T-helper 17 cell (primary cell): ENCODE measurements at places on chromosomes 12 and 14.

DNA sequence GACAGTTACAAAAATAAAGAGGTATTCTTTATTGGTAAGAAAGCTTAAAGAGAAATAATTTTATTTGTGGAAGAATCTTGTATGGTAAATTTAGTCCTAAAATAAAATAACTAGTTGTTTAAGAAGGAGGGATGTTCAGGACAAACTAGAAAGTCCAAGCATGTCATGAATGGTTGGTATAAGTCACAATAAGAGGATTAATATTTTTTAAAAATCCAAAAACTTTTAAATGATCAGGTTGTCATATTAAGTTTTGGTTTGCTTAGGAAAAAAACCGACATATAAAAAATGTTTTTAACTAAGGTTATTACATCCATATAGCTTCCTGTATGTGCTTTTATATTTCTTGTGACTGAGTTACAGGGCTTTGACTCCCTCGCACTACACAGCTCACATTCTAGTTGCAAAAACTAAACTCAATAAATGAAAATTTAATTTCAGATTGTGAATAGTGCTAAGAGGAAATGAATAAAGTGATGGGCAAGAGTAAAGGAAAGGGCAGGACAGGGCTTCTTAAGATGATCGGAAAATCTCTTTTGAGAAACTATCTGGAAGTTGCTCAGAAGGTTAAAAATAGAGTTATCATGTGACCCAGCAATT is 80.7 kb upstream of the METAP2 start:
- H3K36me3 ChIP-seq: no peaks in the 10 kb centered on the region
- no peak overlapping the region for H3K4me3 ChIP-seq
- H3K27me3 ChIP-seq: peaks cover 18% of the 10 kb centered on the region
- H3K4me1 ChIP-seq: peaks cover 5% of the 10 kb centered on the region
- no peak overlapping the region for H3K27ac ChIP-seq

DNA sequence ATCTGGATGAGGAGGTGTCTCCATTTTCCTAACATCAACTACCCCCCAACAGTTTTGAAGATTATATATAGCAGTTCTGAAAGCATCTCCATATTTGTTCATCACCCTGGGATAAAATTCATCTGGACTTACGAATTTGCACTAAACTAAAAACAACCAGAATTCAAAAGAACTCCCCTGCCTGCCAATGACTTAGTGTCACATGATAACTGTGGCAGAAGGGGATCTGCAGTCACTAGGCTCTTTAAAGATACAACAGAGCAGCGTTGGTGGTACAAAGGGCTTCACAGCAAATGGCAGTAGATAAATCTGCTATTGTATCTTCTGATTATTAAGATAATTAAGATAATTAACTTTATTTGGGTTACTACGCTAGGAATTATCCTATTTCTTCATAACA is 30.1 kb downstream of the GPR135 start:
- no peak for DNase-seq
- no peaks in the 10 kb centered on the region for H3K27me3 ChIP-seq
- peaks cover 3% of the 10 kb centered on the region for H3K4me1 ChIP-seq
- H3K27ac ChIP-seq: no peak overlapping the region
- no peak overlapping the region for H3K4me3 ChIP-seq
- peaks cover 2% of the 10 kb centered on the region for H3K36me3 ChIP-seq

DNA sequence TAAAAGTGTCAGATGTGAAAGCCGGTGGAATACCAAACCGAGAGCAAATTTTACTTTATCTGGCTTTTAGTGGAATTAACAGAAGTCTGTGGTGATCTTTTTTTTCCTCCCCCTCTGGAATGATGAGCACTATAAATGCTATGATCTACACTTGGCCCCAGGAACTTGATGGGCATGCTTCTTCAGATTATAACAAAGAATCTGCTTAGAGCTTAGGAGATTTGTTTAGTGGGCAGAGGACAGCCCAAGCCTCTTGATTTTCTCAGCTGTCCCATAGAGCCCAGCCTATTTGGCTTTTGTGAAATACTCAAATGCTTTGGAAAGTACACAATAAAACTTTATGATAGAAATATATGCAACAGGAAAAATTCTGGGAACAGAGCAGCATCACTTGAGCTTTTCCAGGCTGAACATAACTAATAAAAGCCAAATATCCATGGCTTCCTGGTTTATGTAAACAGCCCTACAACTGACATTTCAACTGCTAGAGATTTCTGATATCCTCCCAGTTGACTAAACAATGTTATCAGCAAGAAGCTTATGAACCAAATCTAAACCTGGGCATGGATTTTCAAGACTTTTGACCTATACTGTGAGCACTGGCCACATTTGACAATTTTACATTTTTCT is 149.6 kb downstream of the PLXNC1 start:
- peaks cover 34% of the 10 kb centered on the region for H3K36me3 ChIP-seq
- H3K27me3 ChIP-seq: no peaks in the 10 kb centered on the region
- H3K4me3 ChIP-seq: no peak overlapping the region
- no peak for DNase-seq
- H3K27ac ChIP-seq: no peak overlapping the region

DNA sequence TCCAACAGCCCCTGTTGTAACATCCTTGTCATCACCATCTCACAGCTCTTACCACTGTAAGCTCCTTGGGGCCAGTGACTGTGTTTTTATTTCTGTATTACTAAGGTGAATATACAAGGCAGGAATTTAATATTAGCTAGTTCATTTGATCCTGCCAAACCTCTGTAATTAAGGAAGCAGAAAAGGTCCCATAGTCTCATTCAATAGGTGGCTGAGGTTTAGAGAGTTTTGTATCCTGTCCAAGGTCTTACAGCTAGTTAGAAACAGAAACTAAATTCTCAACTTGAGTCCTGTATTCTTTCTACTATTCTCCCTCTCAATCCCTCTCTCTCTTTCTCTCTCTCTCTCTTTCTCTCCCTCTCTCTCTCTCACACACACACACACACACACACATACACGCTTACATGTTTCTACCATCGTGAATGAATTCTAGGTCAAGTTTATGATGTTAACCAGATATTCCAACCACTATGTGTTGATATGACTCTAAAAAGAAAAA is 543 bp upstream of the GLIPR1 start:
- H3K4me1 ChIP-seq: peaks cover 56% of the 10 kb centered on the region
- no peaks in the 10 kb centered on the region for H3K27me3 ChIP-seq
- H3K36me3 ChIP-seq: peaks cover 13% of the 10 kb centered on the region
- H3K27ac ChIP-seq: peak overlapping the region; percentile 92

- H3K4me1 ChIP-seq: no peaks in the 10 kb centered on the region
- DNase-seq: no peak
- H3K27ac ChIP-seq: no peak overlapping the region
- H3K36me3 ChIP-seq: no peaks in the 10 kb centered on the region
Measured at GRCh38 chr12:87687362-87687761, 341.8 kb downstream of the C12orf50 start.

- no peak for DNase-seq
- no peak overlapping the region for H3K27ac ChIP-seq
- peaks cover 4% of the 10 kb centered on the region for H3K36me3 ChIP-seq
- peaks cover 62% of the 10 kb centered on the region for H3K27me3 ChIP-seq
Measured at GRCh38 chr14:76330411-76331327, 45.3 kb upstream of the ESRRB start.

GRCh38 chr14:99889268-99889667 is 96.1 kb downstream of the EML1 start:
- H3K4me1 ChIP-seq: peaks cover 2% of the 10 kb centered on the region
- H3K4me3 ChIP-seq: no peak overlapping the region
- no peak overlapping the region for H3K27ac ChIP-seq
- peaks cover 48% of the 10 kb centered on the region for H3K27me3 ChIP-seq

DNA sequence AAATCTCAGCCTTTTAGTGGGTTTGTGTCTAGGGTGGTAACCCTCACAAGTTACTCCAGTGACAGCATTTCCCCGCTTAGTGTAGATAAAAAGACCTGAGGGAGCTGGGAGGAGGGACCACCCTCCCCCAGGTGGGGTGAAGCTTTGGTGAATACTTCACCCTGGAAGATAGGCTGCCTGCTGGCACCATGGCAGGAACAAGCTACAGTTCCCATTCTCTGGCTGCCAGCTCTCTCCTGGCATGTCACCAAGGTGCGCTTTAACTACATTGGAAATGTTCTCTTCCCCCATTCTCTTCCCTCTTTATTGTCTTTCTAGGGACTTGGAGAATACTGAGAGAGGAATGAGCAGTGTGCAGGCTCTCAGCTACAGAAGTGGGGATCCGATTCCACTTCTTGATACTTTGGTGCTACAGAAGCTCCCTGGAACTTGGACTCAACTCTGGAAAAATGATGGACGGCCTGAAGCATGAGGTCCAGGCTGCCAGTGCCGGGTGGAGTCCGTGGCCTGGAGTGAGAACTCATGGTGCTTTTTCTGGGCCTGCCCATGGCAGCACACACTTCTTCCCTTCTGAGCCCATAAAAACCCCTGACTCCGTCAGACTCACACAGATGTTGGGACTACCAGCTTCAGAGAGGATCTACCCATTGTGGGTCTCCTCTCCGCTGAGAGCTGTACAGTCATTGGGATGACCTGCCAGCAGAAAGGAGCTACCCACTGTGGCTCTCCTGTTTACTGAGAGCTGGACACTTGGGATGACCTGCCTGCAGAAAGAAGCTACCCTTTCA is 198.0 kb downstream of the ADGRD1 start:
- H3K27me3 ChIP-seq: peaks cover 56% of the 10 kb centered on the region
- DNase-seq: no peak
- peaks cover 3% of the 10 kb centered on the region for H3K4me1 ChIP-seq
- H3K36me3 ChIP-seq: no peaks in the 10 kb centered on the region

DNA sequence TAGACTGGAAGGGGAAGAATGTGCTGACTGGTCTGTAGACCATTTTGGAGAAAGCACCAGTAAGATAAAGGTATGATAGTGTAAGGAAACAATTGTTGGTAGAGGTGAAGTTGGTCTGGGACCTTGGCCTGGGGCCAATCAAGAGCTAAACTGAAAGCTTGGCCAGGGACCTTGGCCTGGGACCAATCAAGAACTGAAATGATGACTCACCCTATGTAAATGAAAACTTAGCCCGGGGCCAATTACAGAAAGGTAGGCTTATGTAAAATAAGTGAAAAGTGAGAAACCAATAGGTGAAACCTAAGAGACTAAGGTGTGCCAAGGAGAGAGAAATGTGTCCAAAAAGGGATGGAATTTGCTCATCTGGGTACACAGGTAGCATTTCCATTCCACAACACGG is 776.0 kb downstream of the C12orf50 start:
- no peaks in the 10 kb centered on the region for H3K36me3 ChIP-seq
- H3K27ac ChIP-seq: no peak overlapping the region
- H3K27me3 ChIP-seq: no peaks in the 10 kb centered on the region
- no peak overlapping the region for H3K4me3 ChIP-seq
- H3K4me1 ChIP-seq: no peaks in the 10 kb centered on the region
- no peak for DNase-seq

DNA sequence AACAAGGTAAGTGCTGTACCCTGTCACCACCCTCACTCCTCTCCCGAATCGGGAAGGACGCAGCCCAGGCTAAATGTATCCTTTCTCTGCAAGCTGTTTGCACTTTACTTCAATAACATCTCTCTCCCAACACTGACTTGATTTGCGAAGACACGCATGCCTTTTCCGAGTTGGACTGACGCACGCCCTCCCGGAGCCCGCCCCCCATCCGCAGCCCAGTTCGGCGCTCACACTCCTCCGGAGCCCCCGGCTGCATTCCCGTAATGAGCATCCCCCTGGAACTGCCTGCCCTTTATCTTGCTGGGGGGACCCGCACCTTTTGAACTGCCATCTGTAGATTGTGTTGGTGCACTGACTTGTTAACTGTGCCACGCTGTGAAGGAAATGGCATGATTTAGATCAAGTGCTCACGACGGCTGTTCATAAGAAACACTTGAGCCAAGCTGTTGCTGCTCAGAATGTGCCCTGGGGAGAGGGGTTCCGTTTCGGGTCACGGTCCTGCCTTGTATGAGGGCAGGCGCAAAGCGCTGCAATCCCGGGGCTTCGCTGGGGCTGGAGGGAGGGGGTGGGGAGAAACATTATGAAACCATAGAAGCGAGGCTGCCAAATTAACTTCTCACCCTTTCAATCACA is 176.6 kb upstream of the CDKN3 start:
- DNase-seq: no peak
- H3K4me3 ChIP-seq: peak overlapping the region; percentile 74
- no peaks in the 10 kb centered on the region for H3K36me3 ChIP-seq
- peaks cover 3% of the 10 kb centered on the region for H3K4me1 ChIP-seq
- H3K27ac ChIP-seq: no peak overlapping the region
- peaks cover 86% of the 10 kb centered on the region for H3K27me3 ChIP-seq

DNA sequence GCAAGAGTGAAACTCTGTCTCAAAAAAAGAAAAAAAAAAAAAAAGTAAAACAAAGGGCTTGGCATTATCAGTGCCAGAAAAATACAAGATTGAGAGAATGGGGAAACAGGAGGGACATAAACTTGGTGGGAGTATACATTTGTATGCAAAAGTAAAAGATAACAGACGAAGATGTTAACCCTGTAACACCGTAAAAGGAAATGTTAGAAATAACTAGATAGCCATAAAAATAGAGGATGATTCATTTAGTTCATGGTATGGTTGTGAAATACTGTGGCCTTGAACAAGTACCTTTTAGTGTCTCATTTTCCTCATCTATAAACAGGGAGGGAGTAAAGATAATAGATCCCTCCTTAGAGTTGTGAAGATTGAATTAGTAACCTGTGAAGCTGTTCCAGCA is 33.3 kb downstream of the ATP2A2 start:
- H3K36me3 ChIP-seq: peaks cover 3% of the 10 kb centered on the region
- H3K27ac ChIP-seq: peak overlapping the region; percentile 49
- no peak for DNase-seq
- peaks cover 19% of the 10 kb centered on the region for H3K4me1 ChIP-seq
- no peak overlapping the region for H3K4me3 ChIP-seq

DNA sequence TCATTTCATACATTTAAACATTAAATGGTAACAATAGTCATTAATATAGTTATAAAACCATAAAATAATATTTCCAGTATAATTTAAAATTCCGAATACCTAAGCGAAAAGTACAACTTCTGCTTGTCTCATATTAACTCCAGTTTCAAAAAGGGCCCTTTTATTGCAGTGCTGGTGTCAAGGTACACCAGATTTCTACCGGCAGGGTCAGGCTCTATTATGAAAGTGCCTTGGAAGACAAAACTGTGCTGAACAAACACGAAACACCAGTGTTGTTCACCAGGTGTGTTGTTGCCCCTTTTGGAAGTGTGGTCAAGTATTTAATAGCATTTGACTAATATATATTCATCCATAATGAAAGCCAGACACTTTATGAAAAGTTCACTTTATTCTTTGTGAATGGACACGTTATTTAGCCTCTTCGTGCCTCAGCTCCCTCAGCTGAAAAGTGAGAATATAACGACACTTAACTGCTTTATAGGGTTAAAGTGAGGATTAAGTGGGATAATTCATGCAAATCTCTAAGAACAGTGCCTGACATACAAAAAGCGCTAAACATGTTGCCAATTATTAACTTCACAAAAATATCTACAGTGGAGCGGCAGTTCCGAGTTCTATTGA is 20.3 kb upstream of the GNS start:
- peaks cover 7% of the 10 kb centered on the region for H3K36me3 ChIP-seq
- peaks cover 12% of the 10 kb centered on the region for H3K4me1 ChIP-seq
- no peak for DNase-seq
- H3K27ac ChIP-seq: no peak overlapping the region
